Urinary bladder (tissue), 4 donors: ENCODE measurements at places on chromosomes 16 and 17. TPM values are rescaled to one million over a fixed set of nuclear protein-coding genes. Genes with fewer than 3 reads are reported as not detected.

DNA sequence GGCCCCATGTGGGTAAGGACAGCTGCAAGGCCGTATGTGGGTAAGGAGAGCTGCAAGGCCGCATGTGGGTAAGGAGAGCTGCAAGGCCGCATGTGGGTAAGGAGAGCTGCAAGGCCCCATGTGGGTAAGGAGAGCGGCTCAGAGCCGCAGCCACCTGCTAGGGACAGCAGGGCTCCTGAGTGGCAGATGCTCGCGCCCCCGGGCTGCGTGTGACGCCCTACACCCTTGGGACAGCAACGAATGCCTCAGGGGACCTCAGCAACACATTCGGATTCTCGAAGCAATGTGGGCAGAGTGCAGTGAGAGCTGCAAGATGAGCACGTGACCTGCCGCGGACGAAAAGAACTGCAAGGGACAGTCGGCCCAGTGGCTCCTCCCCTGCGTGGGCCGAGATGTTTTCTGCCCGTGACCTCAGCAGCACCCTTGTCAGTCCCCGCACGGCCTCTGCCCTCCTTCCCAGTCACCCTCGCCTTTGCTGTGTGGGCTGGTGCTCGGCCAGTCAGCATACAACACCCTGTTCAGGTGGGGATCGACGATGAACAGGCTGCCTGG, 9.6 kb upstream of the SLC38A8 start:
- no peak for DNase-seq

DNA sequence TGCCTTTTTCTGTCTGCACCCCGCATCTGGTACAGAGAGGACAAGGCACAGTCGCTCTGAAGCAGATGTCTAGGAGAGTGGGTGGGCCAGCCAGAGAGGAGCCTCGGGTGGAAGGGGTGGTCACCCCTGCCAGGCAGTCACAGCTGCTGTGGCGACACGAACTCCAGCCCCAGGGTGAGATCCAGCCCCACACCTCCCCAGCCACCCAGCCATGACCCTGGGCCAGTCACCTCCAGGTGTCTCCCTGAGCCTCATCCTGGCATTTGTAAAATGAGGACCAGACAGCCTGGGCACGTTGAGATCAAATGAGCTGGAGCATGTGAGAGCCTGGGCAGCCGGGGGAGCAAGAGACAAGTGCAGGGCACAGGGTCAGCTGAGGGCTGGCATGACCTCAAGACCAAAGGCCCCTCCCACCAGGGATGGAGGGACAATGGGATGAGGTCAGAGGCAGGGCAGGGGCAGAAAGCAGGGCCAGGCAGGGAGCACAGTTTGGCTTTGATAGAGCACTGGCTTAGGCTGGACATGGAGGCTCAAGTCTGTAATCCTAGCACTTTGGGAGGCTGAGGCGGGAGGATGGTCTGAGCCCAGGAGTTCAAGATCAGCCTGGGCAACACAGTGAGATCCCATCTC, 7.7 kb downstream of the ADAM11 start:
- no peak for DNase-seq

ABCC12 gene
- not detected for total RNA-seq

DNA sequence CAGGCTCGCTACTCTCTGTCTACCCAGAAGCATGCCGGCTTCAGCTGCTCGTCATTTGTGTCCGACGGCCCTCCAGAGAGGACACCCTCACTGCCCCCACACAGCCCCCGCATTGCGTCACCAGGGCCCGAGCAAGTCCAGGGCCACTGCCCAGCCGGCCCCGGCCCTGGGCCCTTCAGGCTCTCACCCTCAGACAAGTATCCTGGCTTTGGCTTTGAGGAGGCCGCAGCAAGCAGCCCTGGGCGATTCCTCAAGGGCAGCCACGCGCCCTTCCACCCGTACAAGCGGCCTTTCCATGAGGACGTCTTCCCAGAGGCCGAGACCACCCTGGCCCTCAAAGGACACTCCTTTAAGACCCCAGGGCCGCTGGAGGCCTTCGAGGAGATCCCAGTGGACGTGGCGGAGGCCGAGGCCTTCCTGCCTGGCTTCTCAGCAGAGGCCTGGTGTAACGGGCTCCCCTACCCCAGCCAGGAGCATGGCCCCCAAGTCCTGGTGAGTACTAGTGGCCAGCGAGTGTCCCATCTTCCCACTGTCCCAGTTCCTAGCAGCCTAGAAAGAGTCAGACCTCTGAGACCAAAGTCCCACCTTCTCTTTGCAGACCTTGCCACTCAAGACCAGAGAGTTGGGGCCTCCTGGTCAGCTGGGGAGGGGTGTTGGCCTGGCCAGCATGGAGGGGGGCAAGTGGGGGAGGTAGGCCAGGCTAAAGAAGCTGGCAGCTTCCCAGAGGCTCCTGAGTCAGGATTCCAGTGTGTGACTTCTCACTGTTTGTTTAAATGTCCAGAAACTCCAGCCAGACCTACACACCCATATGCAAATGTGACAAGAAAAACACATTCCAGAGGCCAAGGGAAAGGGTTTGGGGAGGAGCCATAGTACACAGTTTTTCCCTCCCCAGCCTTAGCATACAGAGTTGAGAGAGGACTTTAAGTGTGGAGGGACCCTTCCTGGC, 18.6 kb downstream of the FOXN1 start:
- DNase-seq, result peak; percentile 64

DNA sequence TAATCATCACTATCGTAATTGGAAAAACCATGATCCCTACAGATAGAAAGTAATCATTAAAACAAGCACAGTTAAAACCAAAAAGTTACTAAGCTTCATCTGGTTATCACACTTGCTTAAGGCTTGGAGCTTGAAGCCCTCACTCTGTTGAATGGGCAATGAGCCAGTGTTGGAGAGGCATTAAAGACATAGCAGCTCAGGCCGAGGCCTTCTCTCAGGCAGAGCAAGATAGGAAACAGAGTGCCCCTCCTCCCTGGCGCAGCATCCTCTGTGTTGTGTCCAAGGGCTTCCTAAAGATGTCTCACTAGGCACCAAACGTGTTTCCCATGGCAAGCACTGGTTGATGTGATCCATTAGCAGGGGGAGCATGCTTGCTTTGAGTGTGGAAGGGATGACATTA, 34.9 kb upstream of the LGALS9 start:
- DNase-seq, result no peak

NCOR1 gene
- total RNA-seq, result 128 TPM

CACNG1 gene
- 0.53 TPM for total RNA-seq

DLX4 gene
- not detected for total RNA-seq

PRSS22 gene
- 3.0 TPM for total RNA-seq

DNA sequence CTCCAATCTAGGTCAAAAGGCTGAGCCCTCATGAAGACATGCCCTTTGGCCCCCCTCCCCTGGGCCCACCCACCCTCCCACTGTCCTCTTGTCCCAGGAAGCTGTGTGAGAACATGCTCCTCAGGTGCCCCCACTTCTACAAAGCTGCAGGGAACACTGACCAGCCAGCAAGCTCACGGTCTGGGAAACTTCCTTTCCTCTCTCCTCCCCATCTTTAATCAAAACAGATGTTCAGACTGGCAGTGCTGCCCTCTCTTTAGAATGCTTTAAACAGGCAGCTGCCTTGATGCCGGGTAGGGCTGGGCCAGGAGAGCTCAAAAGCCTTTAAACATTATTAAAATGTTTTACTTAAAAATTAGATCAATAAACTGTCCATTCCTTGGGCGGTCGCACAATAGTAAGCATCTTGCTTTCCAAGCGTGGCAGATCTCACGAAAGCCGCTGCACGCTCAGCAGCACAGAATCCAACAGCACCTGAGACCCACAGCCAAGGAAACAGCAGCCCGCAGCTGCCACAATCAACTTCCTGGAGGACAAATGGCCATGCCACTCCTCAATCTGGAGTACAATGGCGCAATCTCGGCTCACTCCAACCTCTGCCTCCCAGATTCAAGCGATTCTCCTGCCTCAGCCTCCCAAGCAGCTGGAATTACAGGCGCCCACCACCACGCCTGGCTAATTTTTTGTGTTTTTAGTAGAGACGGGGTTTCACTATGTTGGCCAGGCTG, 399.2 kb downstream of the SLC39A11 start:
- no peak for DNase-seq

DNA sequence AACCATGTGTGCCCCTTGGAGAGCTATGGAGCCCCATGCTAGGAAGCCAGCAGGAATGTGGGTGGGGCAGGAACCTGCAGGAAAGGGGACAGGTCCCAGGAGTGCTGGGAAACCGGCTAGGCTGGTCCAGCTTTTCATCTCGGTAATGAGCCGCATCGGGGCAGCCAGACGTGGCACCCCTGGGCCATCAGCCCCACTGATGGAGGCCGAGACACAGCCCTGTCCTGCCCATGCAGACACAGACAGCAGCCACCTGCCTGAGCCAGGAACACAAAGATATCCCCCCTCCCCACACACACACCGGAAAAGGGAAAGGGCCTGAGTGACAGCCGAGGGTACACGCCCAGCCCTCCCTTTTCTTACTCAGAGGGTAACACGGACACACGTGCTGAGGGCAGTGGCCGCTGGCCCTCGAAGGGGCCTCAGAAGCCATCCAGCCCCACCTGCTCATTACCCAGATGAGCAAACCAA, 18.1 kb downstream of the PPL start:
- no peak for DNase-seq

DNA sequence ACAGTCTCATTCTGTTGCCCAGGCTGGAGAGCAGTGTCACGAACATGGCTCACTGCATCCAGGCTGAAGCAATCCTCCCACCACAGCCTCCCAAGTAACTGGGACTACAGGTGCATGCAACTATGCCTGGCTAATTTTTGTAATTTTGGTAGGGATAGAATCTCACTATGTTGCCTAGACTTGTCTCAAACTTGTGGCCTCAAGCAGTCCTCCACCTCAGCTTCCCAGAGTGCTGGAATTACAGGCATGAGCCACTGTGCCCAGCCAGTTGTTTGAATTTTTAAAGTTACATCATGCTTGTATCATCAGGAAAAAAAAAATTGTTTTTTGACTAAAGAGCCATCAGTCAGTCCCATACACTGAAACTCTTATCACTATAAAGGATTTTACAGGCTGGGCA, 17.1 kb upstream of the VPS4A start:
- no peak for DNase-seq

DNA sequence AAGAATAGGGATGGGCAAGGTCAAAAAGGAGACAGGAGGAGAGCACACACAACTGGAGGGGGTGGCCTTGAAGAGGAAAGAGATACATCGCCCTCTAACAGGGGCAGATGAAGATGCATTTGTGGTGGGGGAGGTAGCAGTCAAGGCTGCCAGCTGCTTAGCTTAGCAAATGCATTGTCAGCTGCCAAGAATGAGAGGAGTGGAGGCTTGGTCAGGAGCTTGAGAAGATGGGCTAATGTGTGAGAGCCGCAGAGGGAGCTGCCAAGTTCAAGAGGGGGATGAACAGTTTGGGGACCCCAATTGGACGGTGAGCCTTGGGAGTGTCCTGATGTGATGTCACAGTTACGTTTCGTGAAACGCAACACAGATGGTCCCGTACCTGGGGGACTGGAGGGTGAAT, 28.9 kb upstream of the GNA13 start:
- DNase-seq, result no peak

- DNase-seq, result no peak
Measured at GRCh38 chr17:2222901-2223616, 80.5 kb downstream of the SMG6 start.

EVI2A gene
- total RNA-seq, result 6.9 TPM

- no peak for DNase-seq
Measured at GRCh38 chr17:18946536-18946935, 5.4 kb upstream of the SLC5A10 start.
